NCI-H510A (cell line): ENCODE measurements at places on chromosomes 3 and 15.

DNA sequence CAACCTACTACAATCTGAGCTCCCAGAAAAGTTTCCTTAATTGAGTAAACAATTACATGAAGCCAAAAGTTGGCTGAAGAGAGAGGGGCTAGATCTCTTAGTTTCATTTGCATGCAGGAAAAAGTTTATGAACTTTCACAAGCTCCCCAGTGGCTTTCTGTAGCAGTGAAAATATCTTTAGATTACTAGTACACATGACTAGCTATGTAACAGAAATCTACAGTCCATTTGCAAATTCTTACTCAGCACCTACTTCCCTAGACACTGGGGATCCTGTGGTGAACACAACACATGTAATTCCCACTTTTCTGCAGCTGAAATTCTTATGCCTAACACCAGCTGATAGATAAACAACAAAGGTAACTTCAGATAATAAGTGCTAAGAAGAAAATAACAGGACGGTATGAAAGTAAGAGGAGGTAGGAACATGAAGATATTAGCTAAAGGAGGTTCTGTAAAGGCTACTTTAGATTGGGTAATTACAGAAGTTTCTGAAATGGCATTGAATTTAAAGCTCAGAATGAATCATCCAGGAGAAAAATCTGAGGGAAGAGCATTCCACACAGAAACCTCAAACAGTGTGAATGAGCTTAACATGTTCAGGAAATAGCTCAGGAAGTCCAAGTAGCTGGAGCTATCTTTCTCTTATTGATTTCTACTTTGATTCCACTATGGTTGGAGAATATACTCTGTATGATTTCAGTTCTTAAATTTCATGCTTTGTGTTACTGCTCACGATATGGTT is 204.8 kb downstream of the MAGI1 start:
- no peak for DNase-seq

GRCh38 chr3:192577811-192578210 is 149.5 kb downstream of the FGF12 start:
- no peak for DNase-seq

DNA sequence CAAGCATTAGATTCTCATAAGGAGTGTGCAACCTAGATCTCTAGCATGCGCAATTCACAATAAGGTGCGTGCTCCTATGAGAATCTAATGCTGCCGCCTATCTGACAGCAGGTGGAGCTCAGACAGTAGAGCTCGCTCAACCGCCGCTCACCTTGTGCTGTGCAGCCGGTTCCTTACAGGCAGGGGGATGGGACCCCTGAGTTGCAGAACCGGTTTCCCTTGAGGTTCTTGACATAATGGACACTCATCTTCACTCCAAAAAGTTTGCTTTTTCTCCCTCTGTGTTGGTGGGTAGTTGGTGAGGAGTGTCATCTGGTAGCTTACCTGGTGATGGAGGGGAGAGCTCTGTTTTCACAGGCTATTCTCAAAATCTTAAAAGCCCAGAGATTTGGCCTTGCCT is 324.0 kb upstream of the TBL1XR1 start:
- DNase-seq = peak; percentile 93

GRCh38 chr3:24287755-24288450 is 206.7 kb downstream of the THRB start:
- DNase-seq = no peak

DNA sequence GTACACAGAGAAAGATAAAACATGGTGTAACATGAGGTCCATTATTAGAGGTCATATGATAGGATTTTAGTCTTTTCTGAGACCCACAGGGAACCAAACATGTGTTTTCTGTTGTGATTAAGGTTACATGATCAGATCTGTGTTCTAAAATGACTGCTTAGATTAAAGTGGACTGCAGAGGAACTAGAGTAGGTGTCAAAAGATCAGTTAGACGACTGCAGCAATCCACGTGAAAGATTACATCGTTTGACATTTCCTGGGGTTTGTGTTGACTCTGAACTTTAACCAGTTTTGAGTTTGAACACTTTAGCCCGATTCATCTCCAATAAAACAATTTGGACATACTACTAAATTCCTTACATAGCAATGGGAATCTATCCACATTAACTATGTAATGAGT is 5.1 kb downstream of the MIX23 start:
- no peak for DNase-seq

DNA sequence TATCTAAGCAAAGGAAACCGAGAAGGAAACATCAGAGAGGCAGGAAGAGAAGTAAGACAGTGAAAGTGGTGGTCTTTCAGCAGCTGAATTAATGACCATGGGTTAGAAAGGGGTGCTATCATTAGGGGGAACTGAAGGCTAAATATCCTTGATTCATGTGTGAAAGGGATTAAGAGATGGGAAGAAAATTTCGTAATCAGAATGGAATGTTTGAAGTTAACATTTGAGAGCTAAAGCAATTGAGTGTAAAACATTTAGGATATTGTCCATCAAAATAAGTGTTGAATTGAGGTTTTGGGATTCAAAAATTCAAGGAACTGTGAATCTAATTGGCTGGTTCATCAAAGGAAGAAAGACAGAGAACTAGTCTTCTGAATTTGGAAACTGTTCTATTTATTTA is 4.1 kb upstream of the ECT2 start:
- DNase-seq = no peak

- no peak for DNase-seq
These were observed 314 bp upstream of the TMED3 start for GRCh38 chr15:79310612-79310984.

DNA sequence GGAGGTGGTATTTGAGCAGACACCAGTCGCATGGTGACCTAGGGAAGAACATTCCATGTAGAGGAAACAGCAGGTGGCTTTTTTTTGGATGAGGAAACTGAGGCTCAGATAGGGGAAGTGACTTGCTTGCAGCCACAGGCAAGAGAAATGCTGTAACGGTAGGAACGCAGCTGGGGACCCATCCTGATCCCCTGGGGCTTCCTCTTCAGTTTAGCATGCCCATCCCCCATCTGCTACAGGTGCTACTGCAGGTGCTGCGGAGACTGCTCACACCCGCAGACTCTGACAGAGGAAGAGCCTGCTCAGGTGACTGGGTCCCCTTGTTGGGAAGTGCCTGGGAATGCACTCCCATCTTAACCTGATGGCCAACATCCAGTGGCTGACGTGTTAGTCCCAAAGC is 55.4 kb upstream of the SEC13 start:
- no peak for DNase-seq

- DNase-seq = no peak
These were observed 39.8 kb downstream of the EOGT start for GRCh38 chr3:68973639-68974038.

DNA sequence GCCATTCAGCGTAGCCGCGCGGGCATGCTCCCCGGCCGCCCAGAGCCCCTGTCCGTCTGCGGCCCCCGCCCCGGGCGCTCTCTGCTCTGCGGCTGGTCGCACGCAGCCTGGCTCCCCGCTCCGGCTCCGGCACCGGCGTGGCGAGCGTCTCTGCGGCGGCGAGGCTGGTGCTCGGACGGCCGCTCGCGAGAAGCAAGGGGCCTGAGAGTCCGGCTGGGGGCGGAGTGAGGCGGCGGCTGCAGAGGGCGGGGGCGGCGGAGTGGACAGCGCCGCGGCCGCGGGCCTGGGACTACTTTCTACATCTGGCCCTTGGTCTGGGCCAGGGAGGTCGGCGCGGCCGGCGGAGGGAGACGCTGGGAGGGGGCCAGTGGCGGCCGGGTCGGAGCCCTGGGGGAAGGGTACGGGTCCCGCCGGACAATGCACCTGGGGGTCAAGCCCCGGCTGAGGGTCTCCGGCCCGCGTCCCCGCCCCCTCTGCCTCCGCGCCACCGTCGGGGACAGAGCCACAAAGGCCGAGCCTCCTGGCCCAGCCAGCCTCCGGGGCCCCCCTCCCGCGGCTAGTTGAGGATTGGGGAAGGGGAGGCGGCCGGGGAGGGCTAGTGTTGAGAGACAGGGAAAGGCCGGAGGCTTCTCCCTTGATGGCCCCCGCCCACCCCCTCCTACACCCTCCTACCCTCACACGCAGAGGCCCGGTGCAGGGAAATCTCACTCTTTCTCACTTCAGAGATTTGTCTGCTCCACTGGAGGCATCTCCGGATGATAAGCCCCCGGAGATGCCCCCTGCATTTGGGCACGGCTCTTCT is at the start of gene PRTG:
PRTG (minus strand) TSS at position 226 of the 802 bp plus-strand sequence; CDS start at position 5, 221 bp downstream.
- no peak for DNase-seq
